Activated CD4-positive, alpha-beta T cell treated with anti-CD3 and anti-CD28 coated beads, Interleukin-2, amount 10 ng/mL, durations not matched to agents 7 days and 5 days (primary cell): ENCODE measurements at places on chromosomes 1 and 21. TPM values are rescaled to one million over a fixed set of nuclear protein-coding genes. Genes with fewer than 3 reads are reported as not detected.
A peak's percentile ranks its signal among the peaks of the same experiment; 100 is the strongest.

- no peaks in the 10 kb centered on the region for H3K36me3 ChIP-seq
- H3K4me3 ChIP-seq: no peak overlapping the region
- no peak for DNase-seq
- H3K4me1 ChIP-seq: no peaks in the 10 kb centered on the region
These were observed 84.1 kb downstream of the PLPPR5 start for GRCh38 chr1:98920441-98921110.

GRCh38 chr21:14306126-14306907 lies 76.6 kb downstream of the HSPA13 start:
- no peak overlapping the region for H3K4me3 ChIP-seq
- no peaks in the 10 kb centered on the region for H3K4me1 ChIP-seq
- DNase-seq: no peak

DNA sequence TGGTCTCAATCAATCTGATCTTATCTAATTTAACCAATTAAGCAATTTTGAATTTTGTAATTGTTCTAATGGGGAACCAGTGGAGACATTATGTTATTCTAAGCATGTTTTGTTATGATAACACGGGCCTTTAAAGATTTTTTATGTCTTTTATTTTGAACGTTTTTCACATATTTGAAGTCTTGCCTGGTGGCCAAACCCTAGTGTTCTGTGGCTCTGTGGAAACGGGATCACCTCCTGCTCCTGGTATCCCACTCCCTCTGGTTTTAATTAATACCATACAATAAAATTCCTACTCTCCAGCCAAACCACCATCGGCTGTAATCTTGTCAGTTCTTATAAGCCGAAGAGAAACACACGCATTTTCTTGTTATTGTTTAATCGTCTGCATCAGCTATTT lies 22.9 kb upstream of the LMO4 start:
- no peak overlapping the region for H3K4me3 ChIP-seq
- H3K27ac ChIP-seq: no peak overlapping the region
- DNase-seq: no peak
- H3K4me1 ChIP-seq: no peaks in the 10 kb centered on the region
- peaks cover 12% of the 10 kb centered on the region for H3K27me3 ChIP-seq

- H3K36me3 ChIP-seq: peaks cover 47% of the 10 kb centered on the region
- no peak overlapping the region for H3K4me3 ChIP-seq
- H3K27ac ChIP-seq: no peak overlapping the region
- peaks cover 5% of the 10 kb centered on the region for H3K4me1 ChIP-seq
- no peak for DNase-seq
- H3K27me3 ChIP-seq: no peaks in the 10 kb centered on the region
These were observed 58.3 kb downstream of the EDEM3 start for GRCh38 chr1:184696403-184696802.

DNA sequence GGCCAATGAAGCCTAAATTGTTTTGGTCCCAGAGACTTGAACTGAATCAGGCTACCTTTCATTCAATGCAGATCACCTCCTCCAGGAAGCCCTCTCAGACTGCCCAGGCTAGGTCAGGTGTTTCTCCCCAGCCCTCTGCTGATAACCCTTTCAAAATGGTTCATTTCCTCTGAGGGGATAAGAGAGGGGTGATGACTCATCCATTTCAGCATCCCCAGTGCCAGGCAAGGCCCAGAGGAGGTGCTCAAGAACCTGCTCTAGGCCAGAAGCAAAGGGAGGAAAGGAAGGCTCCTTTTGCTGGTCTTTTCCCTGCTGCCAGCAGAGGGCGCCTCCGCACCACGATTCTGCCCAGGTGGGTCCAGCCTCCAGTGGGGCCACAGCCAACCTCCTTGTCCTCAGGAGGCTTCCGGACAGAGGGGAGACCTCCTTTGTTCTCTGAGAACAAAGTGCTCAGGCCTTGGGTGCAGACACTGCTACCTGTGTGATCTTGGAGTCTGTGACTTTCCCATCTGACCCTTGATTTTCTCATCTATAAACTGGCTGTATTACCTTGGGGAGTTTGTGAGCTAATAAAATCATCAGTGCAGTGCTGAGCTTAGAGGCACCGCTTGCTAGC lies 45.3 kb upstream of the ARHGEF10L start:
- peaks cover 5% of the 10 kb centered on the region for H3K27me3 ChIP-seq
- H3K4me3 ChIP-seq: no peak overlapping the region
- peak; percentile 61 for DNase-seq
- peaks cover 1% of the 10 kb centered on the region for H3K4me1 ChIP-seq
- no peak overlapping the region for H3K27ac ChIP-seq

The VTCN1 gene
- total RNA-seq: not detected

The ANGPTL3 gene
- total RNA-seq: not detected

GRCh38 chr21:45392573-45392971 lies 12.4 kb upstream of the COL18A1 start:
- H3K27ac ChIP-seq: no peak overlapping the region
- no peak for DNase-seq
- H3K4me1 ChIP-seq: no peaks in the 10 kb centered on the region

GRCh38 chr1:71351438-71351837 lies 270.6 kb upstream of the ZRANB2 start:
- no peaks in the 10 kb centered on the region for H3K36me3 ChIP-seq
- H3K27ac ChIP-seq: no peak overlapping the region
- no peaks in the 10 kb centered on the region for H3K27me3 ChIP-seq
- no peaks in the 10 kb centered on the region for H3K4me1 ChIP-seq

GRCh38 chr1:244957122-244957521 lies 92.8 kb upstream of the HNRNPU start:
- peaks cover 2% of the 10 kb centered on the region for H3K27me3 ChIP-seq
- peaks cover 4% of the 10 kb centered on the region for H3K4me1 ChIP-seq

The FCRL1 gene
- not detected for total RNA-seq

DNA sequence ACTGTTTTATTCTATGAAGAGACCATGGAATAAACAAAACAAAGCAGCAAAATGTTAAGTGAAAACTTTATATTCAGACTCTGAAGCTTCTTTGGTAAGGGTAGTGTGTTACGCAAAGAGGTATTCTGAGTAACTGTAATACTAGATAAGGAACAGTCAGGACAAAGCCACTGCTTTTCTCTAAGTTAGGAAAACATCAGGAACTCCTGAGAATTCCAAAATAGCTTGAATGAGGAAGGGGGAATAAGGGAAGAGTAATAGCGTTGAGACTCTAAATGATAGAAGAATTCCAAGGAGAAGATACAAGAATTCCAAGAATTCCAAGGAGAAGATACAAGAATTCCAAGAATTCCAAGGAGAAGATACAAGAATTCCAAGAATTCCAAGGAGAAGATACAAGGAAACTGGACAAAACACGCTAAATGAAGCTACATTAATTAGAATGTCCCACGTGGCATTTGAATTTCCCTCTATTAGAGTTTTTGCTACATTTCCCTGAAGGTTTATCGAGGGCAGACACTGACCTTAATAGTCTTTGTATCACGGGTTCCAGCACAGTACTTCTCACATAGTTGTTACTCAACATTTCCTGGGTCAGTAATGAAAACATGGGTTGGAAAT lies 71.5 kb downstream of the SMYD3 start:
- no peaks in the 10 kb centered on the region for H3K27me3 ChIP-seq
- H3K36me3 ChIP-seq: no peaks in the 10 kb centered on the region
- no peak overlapping the region for H3K27ac ChIP-seq
- H3K4me1 ChIP-seq: peaks cover 1% of the 10 kb centered on the region

DNA sequence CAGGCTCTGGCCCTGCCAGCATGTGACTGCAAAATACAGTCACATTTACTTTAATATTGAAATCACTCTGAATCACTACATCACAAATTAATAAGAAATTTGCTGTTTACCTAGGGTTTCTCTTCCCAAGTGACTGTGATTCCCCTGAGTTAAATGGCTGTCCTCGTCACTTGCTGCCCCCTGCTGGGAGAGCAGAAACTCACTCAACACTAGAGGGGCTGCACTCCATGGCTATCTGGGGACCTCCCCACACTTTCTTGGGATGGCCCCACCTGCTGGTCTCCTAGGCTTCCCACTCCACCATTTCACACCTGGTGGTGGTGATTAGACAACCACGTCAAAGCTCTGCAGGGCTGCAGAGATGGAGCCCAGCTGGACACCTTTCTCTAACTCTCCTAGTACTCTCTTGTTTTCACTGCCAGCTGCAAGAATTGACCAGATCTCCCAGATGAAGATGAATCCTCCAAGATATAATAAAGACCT lies 63.4 kb downstream of the CD2 start:
- H3K27ac ChIP-seq: peak overlapping the region; percentile 90
- peaks cover 62% of the 10 kb centered on the region for H3K4me1 ChIP-seq
- H3K4me3 ChIP-seq: peak overlapping the region; percentile 27
- H3K27me3 ChIP-seq: no peaks in the 10 kb centered on the region
- peak; percentile 80 for DNase-seq

DNA sequence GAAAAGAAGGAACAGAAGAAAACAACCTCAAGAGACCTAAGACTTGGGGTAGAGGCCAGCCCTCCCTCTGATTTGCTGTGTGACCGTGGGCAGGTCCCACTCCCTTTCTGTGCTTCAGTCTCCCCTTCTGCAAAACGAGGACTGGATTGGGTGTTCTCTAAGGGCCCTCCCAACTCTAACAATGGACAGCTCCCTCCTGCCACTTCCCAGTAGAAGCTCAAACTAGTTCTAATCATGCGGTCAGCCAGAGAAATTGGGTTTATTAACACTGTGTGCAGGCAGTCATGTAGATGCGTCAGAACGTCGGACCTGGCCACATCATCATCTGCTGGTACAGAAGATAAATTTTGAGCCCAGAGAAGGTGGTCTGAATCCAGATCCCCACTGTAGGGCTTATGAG lies 1.6 kb upstream of the PADI4 start:
- H3K36me3 ChIP-seq: no peaks in the 10 kb centered on the region
- H3K4me1 ChIP-seq: no peaks in the 10 kb centered on the region
- no peak overlapping the region for H3K4me3 ChIP-seq

DNA sequence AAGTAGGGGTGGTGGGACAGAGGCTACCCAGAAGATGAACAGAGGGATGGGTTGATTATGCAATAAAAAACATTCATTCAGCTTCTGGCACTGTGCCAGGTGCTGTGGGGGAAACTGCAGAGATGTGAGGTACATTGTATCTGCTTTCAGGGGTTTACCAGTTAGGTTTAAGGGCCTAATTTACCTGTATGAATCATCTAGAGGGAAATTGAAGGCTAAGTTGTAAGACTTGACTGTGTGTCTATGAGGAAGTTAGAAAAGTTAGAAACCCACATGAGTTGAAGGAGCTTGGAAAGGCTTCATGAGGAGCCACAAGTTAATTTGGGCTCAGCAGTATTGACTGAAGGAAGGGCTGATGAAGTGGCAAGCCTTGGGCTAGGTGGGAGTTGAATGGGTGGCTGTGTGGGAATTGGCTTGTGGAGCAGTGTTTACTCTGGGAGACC lies 36.7 kb upstream of the APOBEC4 start:
- H3K27ac ChIP-seq: no peak overlapping the region
- H3K36me3 ChIP-seq: no peaks in the 10 kb centered on the region
- no peaks in the 10 kb centered on the region for H3K27me3 ChIP-seq
- no peak overlapping the region for H3K4me3 ChIP-seq

- DNase-seq: no peak
- H3K4me1 ChIP-seq: peaks cover 2% of the 10 kb centered on the region
- H3K27ac ChIP-seq: no peak overlapping the region
- H3K36me3 ChIP-seq: no peaks in the 10 kb centered on the region
These were observed 1.8 kb downstream of the LMX1A start for GRCh38 chr1:165354739-165355138.

The LRRC38 gene
- not detected for total RNA-seq

DNA sequence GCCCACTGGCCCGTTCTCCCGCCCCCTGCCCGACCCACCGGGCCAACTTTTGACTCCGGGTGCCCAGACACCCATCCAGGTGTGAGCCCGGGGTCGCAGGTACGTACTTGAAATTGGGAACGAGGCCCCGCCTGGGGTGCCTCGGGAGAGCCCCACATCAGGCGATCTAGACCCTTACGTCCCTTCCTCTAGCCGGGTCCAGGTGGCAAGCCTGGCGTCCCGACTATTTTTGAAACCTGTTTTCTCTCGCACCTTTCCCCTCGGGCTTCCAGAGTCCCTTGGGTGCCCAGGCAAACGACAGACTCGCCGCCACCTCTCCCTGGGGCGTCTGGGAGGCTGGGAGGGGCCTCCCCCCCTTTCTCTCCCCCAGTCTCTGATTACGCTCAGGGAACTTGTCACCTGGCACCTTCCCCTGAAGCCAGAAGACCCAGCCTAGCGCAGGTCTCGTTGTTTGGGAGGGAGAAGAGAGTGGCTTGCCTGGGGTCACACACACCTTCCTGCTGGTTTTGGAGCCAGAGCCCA lies 898 bp downstream of the LDLRAP1 start:
- H3K27ac ChIP-seq: peak overlapping the region; percentile 71
- DNase-seq: no peak
- peak overlapping the region; percentile 79 for H3K4me3 ChIP-seq
- peaks cover 23% of the 10 kb centered on the region for H3K36me3 ChIP-seq

DNA sequence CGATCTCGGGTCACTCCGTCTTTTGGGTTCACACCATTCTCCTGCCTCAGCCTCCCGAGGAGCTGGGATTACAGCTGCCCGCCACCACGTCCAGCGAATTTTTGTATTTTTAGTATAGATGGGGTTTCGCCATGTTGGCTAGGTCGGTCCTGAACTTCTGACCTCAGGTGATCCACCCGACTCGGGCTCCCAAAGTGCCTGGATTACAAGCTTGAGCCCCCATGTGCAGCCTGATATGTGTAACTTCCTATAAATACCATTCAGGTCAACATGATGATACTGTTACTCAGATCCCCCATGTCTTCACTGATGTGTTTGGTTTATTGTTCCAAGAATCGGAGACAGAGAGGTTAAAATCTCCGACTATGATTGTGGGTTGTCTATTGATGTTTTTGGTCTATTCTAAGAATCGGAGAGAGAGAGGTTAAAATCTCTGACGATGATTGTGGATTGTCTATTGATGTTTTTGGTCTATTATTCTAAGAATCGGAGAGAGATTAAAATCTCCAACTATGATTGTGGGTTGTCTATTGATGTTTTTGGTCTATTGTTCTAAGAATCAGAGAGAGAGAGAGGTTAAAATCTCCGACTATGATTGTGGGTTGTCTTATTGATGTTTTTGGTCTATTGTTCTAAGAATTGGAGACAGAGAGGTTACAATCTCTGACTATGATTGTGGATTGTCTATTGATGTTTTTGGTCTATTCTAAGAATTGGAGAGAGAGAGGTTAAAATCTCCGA lies 17.0 kb downstream of the C1orf159 start:
- no peak for DNase-seq
- no peak overlapping the region for H3K4me3 ChIP-seq
- peak overlapping the region; percentile 69 for H3K27ac ChIP-seq
- peaks cover 36% of the 10 kb centered on the region for H3K4me1 ChIP-seq

The MCL1 gene
- 260 TPM for total RNA-seq

The CRYBG2 gene
- 2.6 TPM for total RNA-seq
